Daoy (cell line): ENCODE measurements at places on chromosomes 2 and 18.

- no peak for DNase-seq
Observed at GRCh38 chr2:241677392-241677791, 9.2 kb downstream of the DTYMK start.

DNA sequence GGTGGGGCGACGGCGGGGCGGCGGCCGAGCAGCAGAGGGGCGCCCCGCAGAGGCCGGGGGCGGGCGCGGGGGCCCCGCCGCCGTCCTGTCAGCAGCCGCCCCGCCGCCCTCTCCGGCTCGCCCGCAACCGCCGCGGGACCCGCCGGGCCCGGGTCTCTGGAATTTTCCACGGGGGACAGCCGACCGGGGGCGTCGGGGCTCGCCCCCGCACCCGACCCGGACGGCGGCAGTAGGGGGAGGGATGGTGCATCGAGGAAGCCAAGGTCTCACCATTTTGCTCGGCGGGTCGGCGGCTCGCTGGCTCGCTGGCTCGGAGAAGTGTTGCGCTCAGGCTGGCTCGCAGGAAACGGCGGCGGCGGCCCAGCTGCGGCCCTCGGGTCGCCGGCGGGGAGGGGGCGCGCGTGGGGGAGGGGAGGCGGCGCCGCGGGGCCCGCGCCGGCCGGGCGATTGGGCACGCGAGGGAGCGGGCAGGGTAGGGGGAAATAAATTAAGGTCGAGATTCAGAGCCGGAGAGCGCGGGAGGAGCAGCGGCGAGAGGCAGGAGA is 405 bp downstream of the PPP3R1 start:
- DNase-seq: peak; percentile 35

- no peak for DNase-seq
Observed at GRCh38 chr18:73835656-73836364, 311.8 kb downstream of the FBXO15 start.

GRCh38 chr2:145918951-145919350 is 1399.0 kb upstream of the ZEB2 start:
- DNase-seq: no peak

- no peak for DNase-seq
Observed at GRCh38 chr18:78831603-78832002, 148.0 kb upstream of the SALL3 start.

DNA sequence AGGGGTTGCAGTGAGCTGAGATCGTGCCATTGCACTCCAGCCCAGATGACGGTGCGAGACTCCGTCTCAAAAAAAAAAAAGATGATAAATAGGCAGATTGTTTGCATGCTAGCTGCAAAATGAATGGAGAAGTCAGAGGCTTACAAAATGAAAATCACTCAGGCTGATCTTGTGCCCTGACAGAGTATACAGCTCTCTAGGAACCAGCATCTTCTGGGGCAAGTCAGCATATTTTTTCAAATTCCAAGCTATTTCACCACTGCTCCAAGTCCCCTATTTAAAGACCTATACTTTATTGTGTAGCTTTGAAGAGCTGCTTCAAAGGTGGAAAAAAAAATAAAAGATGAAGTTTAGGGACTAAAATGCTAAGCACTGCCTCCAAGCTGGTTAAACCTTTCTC is 6.1 kb downstream of the E2F6 start:
- no peak for DNase-seq

DNA sequence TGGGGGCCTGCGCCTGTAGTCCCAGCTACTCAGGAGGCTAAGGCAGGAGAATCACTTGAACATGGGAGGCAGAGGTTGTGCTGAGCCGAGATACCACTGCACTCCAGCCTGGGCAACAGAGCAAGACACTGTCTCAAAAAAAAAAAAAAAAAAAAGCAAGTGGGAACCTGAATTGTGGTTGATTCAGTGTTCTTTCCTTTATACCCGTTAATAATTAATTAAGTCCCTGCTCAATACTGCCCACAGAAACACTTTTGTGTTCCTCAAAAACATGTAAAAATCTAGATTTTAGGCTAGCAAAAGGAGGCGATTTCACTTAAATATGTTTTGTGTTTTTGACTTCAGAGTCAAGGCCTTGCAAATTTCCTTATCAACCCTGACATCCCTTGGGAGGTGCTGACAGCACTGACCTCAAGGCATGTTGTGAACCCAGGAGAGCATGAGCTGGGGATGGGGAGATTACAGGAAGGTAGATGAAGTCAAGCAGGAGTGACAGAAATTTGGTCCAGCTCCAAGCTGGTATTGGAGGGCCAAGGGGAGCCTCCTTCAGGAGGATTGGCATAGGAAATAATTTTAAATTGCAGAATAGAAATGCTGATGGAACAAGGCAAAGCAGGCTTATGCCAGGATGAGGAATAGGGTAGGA is 89.0 kb upstream of the PNPT1 start:
- no peak for DNase-seq

DNA sequence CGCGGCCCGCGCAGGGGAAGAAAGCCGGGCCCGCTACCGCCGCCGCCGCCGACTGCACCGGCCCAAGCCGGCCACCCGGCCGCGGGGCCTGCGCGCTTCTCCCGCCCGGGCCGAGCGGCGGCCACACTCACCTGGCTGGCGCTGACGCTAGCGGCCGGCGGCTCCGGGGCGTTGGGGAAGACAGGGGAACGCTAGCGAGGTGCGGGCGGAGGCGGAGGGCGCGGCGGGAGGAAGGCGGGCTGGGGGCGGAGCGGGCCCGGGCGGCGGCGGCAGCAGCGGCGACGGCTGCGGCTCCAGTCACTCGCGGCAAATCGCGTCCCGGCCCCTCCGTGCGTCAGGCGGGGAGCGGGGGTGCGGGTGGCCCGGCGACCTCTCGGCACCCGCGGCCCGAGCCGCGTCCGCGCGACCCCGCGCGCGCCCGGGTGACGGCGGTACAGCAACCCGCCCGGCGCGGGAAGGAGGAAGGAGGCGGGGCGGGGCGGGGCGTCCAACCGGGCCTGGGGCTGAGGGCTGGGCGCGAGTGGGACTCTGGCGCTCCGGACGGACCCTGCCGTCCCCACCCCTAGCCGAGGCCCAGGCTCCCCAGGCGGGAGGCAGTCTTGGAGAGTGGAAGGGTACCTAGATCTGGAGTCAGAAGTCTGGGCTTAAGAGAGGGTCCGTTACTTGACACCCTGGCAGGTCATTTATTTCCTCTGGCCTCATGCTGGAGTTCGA is at the start of gene SESTD1:
Gene SESTD1, minus strand, starts transcription at position 465 of the 714 bp plus-strand sequence. CDS start 72,991 bp downstream, outside the sequence.
- peak; percentile 58 for DNase-seq

- peak; percentile 84 for DNase-seq
Observed at GRCh38 chr2:65749545-65749944, 317.1 kb upstream of the SPRED2 start.
